ENCODE measurements at places on chromosomes 1 and 21.

GRCh38 chr1:106502659-106503058 is 553.8 kb upstream of the PRMT6 start:
- DNase-seq, result no peak

DNA sequence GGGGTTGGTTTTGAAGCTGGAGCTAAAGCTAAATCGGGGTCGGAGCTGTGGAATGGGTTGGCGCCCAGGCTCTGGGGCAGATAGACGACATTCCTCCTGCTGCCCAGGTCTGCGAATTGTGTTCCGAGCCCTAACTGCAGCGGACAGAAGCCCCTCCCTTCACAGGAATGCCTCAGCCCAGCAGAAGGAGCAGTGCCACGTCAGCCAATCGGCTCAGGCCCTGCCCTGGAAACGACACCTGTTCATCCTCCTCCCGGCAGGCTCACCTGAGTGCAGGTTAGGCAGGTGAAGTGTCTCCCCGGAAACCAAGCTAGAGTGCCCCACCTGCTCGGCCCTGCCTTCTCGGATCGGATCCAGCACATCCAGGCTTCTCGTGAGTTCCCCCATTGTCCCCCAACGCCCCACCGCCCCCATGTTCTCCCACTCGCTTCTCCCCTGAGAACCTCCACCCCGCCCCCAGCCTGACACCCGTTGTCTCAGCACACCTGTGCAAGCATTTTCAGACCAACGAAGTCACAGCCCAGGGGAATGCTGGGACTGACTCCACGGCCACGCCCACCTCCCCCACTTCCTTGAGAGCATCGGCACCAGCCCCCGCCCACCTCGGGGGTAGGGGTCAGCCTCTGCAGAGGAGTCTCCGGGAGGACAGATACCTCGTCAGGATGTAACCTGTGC is 775 bp downstream of the TMEM125 start:
- DNase-seq, result no peak

DNA sequence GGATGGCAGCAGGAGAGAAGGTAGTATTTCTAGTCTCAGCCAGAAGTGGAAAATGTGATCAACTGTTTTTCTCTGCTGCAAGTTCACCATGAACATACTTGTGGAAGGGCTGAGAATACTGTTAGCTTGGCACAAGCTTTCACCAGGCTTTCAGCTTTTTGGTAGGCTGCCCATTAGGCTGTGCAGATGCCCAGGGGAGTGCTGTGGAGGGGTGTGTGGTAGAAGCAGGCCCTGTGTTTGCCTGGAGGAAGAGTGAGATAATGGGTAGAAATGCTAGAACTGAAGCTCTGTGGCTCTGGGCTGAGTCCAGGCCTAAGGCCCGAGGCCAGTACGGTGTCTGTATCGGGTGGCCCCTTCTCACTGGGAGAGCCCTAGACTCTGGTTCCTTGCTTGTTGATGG is 9.8 kb downstream of the DNAJC6 start:
- no peak for DNase-seq

DNA sequence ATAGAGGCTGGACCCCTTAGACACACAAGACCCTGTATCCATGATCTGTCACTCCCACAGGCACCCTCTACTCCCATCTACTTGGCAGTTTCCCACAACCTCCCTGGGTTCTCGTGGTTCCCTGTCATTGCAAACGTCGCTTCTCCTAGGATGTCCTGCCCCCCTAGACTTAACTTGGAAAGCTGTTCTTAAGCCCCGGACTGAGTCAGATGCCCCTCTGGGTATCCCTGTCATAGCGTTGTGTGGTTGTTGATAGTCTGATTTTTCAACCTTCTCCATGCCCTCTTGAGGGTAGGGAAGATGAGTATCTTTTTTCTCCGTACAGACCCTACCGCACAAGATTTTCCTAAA is 11.8 kb downstream of the RCC1 start:
- DNase-seq, result no peak

- DNase-seq, result no peak
Measured at GRCh38 chr1:207361889-207362288, 40.4 kb downstream of the CD55 start.

GRCh38 chr21:37463083-37463801 is 96.7 kb downstream of the DYRK1A start:
- no peak for DNase-seq

DNA sequence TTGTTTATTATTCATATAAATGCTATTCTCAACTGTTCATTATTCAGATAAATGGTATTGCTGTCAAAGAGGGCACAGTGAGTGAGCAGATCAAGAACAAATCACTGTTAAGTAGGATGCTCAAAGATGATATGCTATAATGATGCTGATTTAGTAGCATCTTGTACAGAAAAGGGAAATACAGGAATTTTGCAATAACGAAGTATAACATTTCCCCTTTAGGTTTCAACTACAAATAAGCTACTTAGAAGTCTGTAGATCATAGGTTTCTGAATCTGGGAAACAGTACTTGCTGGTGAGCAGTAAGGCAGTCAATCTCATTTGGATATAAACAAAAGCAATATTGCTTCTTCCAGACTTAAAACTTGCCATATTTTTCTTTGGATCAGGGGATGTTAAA is 27.3 kb upstream of the RCOR3 start:
- DNase-seq, result no peak

GRCh38 chr1:14949836-14950713 is 203.5 kb upstream of the TMEM51 start:
- DNase-seq, result no peak

GRCh38 chr1:37995751-37996345 is 6.0 kb upstream of the SF3A3 start:
- no peak for DNase-seq

DNA sequence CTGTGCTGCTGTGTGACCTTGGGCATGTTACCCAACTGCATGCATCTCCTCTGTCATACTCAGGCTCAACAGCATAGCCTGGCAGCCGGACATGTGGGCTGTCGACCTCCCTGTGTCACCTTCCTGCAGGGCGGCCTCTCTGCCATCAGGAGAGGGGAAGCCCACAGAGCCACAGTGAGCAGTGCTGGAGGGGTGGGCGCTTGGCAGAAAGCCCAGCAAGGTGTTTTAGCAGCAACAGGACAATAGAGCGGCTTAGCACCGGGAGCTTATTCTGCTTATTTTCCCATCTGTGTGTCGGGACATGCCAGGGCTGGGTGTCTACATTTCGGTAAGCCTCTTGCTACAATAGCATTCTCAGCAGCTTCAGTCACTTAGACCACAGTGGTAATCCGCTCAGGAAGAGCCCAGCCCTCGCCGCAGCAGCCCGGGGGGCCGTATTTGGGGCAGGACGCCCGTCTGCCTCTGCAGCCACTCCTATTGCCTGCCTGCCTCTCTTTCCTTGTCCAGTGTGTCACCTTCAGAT is 22.8 kb upstream of the CDK18 start:
- no peak for DNase-seq

DNA sequence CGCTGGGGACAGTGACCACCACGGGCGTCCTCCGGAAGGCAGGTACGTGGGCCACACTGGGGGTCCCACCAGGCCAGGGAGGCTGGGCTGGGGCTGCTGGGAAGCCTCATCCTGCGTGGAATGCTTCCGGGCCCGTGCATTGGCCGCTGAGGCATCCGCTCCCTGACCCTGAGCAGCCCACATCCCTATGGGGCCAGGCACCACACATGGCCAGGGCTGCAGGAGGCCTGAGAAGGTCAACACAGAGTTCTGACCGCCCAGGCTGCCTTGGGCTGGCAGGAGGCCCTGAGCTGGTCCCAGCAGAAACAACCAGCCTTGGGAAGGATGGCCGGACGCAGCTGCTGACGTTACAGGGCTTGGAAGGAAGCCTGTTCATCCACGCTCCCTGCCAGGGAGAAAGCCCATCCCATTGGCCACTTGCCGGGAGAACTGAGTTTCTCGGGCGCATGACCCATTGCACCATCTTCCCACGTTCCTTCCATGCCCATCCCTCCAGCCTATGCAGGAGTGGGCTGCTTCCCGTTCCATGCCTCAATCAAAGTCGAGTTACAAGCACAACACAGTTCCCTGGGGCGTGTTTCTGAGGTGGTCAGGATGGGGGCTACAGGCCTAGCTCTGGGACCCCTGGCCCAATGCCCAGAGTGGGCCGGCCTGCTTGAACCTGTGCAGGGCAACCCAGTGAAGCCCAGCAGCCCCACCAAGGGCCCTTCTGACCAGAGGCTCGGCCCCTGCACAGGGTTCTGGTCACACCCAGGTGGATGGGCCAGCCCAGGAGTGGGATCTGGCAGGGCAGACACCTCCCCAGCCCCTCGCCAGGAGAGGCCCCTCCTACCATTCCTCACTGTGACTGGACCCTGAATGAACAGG is 31.7 kb downstream of the TRIM11 start:
- DNase-seq, result no peak

DNA sequence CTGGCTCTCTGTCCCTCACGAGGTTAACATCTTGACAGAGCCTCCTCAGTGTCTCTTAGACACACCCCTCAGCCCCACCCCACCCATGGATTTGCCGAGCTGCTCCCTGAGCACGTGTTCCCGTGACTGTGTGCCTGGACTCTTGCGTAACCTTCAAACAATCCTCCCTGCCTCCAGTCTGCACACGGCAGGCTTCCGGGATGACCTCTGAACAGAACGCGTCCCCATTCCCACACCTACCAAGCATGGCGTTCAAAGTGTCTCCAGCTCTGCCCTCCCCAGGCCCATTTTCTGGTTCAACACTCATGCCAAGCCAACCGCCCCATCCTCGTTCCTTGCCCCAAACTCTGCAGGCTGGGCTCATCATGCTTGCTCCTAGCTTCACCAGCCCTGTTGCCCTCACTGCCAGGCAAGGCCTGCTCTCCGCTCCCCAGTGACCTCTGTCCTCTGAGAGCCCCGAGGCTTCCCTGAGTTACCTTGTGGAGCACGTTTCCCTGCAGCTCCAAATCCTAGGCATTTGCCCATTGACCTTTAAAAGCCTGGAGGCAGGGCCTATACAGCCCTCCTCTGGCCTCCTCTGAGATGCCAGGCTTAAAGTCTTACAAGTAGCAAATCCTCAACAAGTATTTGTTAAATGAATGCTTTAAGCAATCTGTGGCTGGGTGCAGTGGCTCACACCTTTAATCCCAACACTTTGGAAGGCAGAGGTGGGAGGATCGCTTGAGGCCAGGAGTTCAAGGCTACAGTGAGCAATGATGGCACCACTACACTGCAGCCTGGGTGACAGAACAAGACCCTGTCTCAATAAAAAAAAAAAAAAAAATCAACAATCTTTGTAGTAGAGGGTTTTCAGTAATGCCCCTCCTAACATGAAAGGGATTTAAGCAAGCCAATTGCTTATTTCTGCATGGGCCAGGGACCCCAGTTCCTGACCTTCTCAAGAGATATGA is 5.0 kb downstream of the AGT start:
- no peak for DNase-seq
